Sigmoid colon (tissue), 7 donors: ENCODE measurements at places on chromosomes 11 and 22. TPM values are rescaled to one million over a fixed set of nuclear protein-coding genes. Genes with fewer than 3 reads are reported as not detected.
A peak's percentile ranks its signal among the peaks of the same experiment; 100 is the strongest.

CPT1A gene
- total RNA-seq, result 33.9 TPM

DNA sequence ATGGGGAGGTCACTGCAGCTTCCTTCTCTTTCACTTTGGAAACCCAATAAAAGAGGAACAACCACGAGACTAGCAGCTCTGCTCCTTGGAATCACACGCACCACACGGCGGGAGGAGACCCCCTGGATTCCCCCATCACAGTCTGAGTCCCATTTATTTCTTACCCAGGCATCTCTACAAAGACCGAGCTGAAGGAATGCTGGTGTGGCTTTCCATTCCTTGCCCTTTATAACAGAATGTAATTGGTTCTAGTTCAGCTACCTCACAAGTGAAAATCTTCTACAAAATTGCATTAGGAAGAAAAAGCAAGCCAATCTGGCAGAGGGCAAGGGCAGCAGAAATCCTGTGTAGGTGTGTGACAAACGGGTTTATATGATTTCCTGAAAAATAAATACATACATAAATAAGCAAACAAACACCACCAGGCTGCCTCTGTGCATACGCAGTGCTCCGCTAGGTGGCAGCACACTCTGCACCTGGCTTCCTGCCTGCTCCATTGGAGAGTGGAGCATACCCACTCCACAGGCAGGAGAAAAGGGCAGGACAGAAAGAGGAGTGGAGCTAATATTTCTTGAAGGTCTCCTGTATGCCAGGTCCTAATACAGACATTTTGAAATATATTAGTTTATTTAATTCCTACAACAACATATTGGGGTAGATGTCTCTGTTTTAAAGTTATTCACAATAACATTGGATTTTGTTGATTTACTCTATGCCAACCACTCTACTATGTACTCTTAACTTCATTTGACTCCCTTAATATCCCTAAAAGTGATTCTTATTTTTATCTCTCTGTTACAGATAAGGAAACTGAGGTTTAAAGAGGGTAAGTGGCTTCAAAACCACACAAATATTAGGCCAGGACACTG is 673.1 kb downstream of the KCNA4 start:
- no peaks in the 10 kb centered on the region for H3K36me3 ChIP-seq
- H3K4me3 ChIP-seq, result no peak overlapping the region
- H3K27ac ChIP-seq, result no peak overlapping the region
- H3K27me3 ChIP-seq, result no peaks in the 10 kb centered on the region
- no peaks in the 10 kb centered on the region for H3K4me1 ChIP-seq

- H3K27ac ChIP-seq, result no peak overlapping the region
- H3K36me3 ChIP-seq, result no peaks in the 10 kb centered on the region
- H3K27me3 ChIP-seq, result no peaks in the 10 kb centered on the region
Observed at GRCh38 chr11:37078521-37078920, 480.5 kb upstream of the RAG2 start.

PHLDB1 gene
- total RNA-seq, result 51.8 TPM

- H3K27ac ChIP-seq, result no peak overlapping the region
- no peaks in the 10 kb centered on the region for H3K4me1 ChIP-seq
- no peak overlapping the region for H3K4me3 ChIP-seq
- DNase-seq, result no peak
Observed at GRCh38 chr11:65254724-65255123, 7.0 kb upstream of the POLA2 start.

DNA sequence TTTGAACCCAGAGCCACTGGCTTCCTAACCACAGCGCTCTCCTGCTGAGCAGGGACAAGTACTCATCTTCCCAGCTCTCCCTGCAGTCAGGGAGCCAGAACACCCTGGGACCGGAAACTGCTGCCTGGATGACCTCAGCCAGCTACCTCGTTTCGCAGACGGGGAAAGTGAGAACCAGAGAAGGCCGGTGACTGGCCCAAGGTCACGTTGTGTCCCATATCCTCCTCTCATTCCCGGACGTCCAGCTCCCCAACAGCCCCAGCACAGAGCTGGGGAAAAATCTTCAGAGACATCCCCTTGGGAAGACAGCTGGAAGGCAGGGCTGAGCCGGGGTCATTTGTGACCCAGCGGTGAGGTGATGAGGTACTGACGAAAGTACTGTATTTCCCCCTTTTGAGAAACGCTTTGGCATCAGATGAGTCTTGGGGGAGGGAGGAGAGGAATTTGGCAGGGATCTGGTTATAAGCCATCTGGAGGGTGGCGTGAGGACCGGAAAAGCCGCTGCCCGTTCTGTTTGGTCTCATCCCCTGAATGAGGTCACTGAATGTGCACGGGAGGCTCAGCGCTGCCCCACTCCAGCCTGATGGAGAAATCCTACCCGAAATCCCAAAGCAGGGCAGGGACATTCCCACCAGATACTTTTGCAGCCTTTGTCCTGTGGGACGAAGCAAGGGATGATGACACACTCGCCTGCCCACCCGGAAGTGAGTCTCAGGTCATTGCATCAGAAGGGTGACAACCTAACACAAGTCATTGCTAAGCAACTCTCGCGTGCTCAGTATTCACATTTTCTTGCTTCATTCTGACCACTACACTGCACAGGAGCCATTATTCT is 41.1 kb downstream of the LIF start:
- H3K4me1 ChIP-seq, result no peaks in the 10 kb centered on the region
- H3K27me3 ChIP-seq, result no peaks in the 10 kb centered on the region
- H3K4me3 ChIP-seq, result no peak overlapping the region
- H3K27ac ChIP-seq, result peak overlapping the region; percentile 80
- peak; percentile 87 for DNase-seq

TXNRD2 gene
- total RNA-seq, result 20.7 TPM

POU2AF2 gene
- not detected for total RNA-seq

- H3K27me3 ChIP-seq, result peaks cover 9% of the 10 kb centered on the region
- DNase-seq, result no peak
- H3K4me1 ChIP-seq, result peaks cover 7% of the 10 kb centered on the region
- H3K36me3 ChIP-seq, result no peaks in the 10 kb centered on the region
Observed at GRCh38 chr11:61757213-61757862, 4.9 kb downstream of the MYRF start.

GRCh38 chr11:108534274-108534882 is 36.2 kb upstream of the POGLUT3 start:
- H3K4me3 ChIP-seq, result no peak overlapping the region
- H3K27ac ChIP-seq, result no peak overlapping the region
- H3K36me3 ChIP-seq, result no peaks in the 10 kb centered on the region
- DNase-seq, result no peak

DNA sequence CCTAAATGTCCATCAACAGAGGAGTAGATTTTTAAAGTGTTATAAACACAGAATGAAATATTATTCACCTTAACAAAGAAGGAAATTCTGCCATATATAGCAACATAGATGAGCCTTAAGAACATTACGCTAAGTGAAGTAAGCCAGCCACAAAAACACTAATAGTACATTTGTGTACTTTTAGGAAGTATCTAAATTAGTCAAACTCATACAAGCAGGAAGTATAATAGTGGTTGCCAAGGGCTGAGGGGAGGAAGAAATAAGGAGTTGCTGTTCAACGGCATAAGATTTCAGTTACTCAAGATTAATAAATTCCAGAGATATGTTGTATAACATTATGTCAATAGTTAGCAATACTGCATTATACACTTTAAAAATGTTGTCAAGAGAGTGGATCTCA is 181.7 kb upstream of the ZC3H12C start:
- no peaks in the 10 kb centered on the region for H3K36me3 ChIP-seq
- no peak overlapping the region for H3K4me3 ChIP-seq
- no peak for DNase-seq

DNA sequence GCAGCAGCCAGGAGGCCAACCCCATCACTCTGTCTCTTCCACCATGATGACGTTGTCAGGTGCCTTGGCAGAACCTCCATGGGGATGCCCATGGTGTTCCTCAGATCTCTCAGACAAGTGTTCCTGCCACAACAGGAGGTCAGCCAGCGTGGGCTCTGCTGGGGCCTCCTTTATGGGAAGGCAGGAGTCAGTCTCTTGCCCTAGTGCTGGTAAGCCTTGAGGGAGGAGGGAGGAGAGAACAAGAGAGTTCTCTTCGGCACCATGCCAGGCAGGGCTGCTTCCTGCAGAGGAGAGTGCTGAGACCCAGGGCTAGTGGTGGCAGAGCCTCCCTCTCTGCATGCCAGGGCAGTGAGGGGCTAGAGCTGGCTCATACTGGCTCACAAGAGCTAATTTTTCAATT is 32.5 kb downstream of the GNAZ start:
- H3K27me3 ChIP-seq, result no peaks in the 10 kb centered on the region
- no peaks in the 10 kb centered on the region for H3K36me3 ChIP-seq
- no peak overlapping the region for H3K4me3 ChIP-seq
- peaks cover 17% of the 10 kb centered on the region for H3K4me1 ChIP-seq
- H3K27ac ChIP-seq, result no peak overlapping the region

DNA sequence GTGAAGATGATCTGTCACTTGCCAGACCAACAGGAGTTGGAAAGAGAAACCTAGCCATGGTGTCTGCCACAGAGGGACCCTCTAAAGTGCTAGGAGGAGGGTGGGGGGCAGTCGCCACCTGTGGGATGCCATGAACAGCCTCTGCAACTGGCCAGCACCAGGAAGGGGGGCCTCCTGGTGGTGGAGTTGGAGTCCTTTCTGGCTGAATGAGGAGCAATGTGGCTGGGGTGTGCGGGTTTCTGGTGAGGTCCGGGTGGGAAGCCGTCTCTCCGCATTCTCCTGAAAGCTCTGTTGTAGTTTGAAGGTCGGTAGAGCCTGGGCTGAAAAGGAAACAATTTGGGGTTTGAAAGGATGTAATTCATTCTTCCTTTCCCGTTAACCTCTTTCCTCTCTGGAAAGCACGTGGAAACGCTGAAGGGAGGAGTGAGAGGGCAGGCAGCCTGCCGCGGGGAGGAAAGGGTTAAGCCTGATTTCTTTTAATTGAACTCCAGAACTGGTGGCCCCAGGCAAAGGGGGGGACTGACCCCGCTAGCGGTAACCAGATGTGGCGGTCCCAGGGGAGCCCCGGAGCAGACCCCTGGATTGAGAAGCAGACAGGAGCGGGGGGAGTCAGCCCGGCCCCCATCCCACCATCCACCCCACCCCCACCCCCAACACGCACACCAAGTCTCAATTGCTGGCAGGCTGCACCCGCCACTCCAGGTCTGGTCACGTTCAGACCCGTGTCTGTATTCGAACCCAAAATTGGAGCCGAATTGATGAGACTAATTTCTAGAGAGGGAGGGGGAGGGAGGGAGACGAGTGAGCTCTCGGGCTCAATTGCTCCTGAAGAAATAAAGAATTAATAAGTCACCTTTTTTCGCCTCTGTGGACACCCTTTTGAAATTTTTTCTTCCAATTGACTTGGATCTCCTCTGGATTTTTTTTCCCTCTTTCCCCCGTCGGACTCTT is 1.8 kb upstream of the FLI1 start:
- no peaks in the 10 kb centered on the region for H3K36me3 ChIP-seq
- no peak for DNase-seq
- H3K4me1 ChIP-seq, result peaks cover 67% of the 10 kb centered on the region
- H3K27ac ChIP-seq, result peak overlapping the region; percentile 80

GRCh38 chr11:11806074-11806473 is 35.7 kb upstream of the USP47 start:
- no peaks in the 10 kb centered on the region for H3K36me3 ChIP-seq
- no peaks in the 10 kb centered on the region for H3K27me3 ChIP-seq
- H3K4me3 ChIP-seq, result no peak overlapping the region
- no peak for DNase-seq

GRCh38 chr11:64000026-64000739 is 13.9 kb downstream of the OTUB1 start:
- DNase-seq, result peak; percentile 87
- peak overlapping the region; percentile 44 for H3K4me3 ChIP-seq
- H3K4me1 ChIP-seq, result no peaks in the 10 kb centered on the region
- H3K36me3 ChIP-seq, result peaks cover 11% of the 10 kb centered on the region

RAPSN gene
- total RNA-seq, result 0.55 TPM

OR5D18 gene
- total RNA-seq, result not detected

DNA sequence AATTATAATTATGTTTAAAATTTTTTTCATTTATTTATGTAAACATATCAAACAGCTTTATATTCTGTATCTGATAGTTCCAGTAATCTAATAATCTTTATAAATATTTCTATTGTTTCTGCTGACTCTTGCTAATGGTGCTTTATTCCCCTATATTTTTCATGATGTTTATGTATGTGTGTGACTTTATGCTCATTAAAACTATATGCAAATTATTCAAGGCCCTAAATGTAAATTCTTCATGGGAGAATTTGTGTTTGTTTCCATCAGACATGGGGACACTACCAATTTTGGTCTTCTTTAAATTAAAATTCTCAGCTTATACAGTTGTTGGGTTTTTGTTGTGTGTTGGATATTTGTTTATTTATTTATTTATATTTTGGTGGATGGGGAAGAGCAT is 13.7 kb upstream of the ALKBH3 start:
- H3K27me3 ChIP-seq, result peaks cover 20% of the 10 kb centered on the region
- H3K4me3 ChIP-seq, result no peak overlapping the region
- H3K27ac ChIP-seq, result no peak overlapping the region

DNA sequence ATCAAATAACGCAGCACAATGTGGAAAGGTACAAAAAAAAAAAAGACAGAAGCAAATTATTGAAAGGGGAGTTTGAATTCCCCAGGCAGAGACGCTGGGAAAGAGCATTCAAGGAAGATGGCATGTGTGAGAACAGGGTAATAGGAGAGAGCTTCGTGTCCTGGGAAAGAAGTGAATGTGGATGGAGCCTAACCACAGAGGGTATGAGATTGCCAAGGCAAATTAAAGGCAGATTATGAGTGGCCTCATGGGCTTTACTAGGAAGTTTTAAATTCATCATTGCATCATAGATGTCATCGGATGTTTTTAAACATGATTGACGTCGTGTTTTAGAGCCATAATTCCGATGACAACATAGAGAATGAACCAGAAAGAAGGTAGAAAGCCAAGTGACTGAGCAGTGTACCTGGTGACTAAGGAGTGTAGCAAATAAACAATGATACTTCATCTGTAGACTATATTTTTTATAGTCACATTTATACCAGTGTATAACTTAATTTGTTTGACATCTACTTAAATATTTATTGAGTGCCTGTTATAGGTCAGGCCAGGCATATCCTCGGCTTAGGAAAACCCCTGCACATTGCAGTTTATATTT is 151.4 kb downstream of the MSANTD4 start:
- no peak for DNase-seq
- no peak overlapping the region for H3K27ac ChIP-seq
- no peak overlapping the region for H3K4me3 ChIP-seq
- H3K4me1 ChIP-seq, result no peaks in the 10 kb centered on the region
- no peaks in the 10 kb centered on the region for H3K36me3 ChIP-seq

GRCh38 chr11:111797145-111797581 is 31.0 kb upstream of the PPP2R1B start:
- DNase-seq, result no peak
- no peaks in the 10 kb centered on the region for H3K36me3 ChIP-seq
- H3K27me3 ChIP-seq, result no peaks in the 10 kb centered on the region
- H3K27ac ChIP-seq, result no peak overlapping the region
